ENCODE measurements at places on chromosomes 13 and 19.

- no peak for DNase-seq
Measured at GRCh38 chr13:111116856-111117255, 1.7 kb downstream of the ARHGEF7 start.

DNA sequence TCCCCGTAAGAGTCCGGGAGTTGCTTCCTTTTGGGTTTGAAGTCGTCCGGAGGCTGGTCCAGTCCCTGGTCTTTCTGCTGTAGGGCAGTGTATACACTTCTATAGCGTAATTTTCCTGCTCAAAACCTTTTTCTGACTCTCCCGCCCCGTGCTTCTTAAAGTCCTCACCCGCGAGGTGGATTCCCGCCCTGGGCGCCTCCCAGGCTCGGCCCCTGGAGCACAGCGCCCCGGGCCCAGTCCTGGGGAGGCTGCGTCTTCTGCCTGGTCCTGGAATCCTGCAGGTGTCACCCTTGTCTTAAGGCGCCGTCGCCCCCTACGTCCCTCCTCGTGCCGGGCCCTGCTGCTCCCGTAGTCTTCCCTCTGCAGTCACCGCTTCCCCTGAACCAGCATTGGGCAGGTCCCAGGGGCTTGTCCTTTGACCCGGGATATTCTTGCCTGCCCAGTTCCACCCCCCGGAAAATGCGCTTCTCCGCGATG, 34.4 kb upstream of the ZNF808 start:
- no peak for DNase-seq

- DNase-seq, result peak; percentile 50
Measured at GRCh38 chr19:54439174-54439851, 9.7 kb upstream of the LENG8 start.

DNA sequence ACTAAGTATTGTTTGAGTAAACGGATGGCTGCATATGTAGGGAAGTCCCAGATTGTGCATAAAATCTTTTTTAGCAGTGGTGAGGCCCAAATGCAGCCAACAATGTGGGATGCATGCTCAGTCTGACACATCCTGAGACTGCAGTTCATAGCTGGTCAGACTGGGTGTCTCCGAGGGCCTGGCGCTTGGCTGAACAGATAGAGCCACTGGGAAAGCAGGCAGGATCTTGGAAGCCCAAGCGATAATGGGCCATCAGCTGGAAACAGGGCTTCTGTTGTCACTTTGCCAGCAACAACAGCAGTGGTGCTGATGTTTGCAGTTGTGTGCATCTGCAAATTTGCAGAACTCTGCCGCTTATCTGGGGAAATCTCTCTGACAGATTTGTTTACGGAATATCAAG, 36.1 kb downstream of the MTUS2 start:
- no peak for DNase-seq

- no peak for DNase-seq
Measured at GRCh38 chr13:99340638-99341037, 33.4 kb upstream of the GPR183 start.

GRCh38 chr19:9054765-9055164, 32.1 kb upstream of the OR1M1 start:
- DNase-seq, result no peak

DNA sequence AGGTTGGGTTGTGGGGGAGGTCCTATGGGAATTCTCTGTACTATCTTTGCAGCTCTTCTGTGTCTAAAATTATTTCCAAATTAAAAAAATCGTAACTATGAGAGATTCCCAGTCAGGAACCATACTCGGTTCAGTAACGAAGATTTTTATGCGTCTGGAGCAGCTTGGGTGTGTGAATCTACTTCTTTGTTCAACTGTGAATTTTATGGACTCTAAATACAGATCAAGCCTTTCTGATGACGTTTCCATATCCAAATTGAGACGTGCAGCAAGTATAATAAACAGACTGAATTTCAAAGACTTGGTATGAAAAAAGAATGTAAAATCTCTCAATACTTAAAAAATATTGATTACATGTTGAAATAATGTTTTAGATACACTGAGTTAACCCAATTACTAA, 30.9 kb downstream of the MLLT1 start:
- DNase-seq, result no peak
